ENCODE measurements at places on chromosomes 4 and X.

GRCh38 chr4:182812916-182813315, 104.3 kb downstream of the DCTD start:
- no peak for DNase-seq

GRCh38 chrX:19568422-19568821, 53.1 kb upstream of the MAP3K15 start:
- DNase-seq: no peak

DNA sequence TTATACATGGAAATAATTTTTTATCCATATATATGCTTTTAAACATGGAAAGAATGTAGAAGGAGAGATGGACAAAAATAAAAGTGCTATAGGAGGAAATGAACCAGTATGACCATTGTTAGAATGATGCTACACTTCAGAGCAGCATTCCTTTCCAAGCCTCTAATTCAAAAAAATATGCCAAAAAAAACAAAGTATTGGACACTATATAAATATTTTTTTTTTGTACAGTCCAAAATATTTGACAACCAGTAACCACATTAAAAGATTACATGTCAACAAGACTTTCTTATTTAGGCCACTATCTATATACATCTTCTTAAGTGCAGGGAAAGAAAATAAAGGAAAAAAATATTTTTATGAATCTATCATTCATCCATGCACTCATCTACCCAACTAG, 198.6 kb downstream of the LRBA start:
- DNase-seq: no peak

DNA sequence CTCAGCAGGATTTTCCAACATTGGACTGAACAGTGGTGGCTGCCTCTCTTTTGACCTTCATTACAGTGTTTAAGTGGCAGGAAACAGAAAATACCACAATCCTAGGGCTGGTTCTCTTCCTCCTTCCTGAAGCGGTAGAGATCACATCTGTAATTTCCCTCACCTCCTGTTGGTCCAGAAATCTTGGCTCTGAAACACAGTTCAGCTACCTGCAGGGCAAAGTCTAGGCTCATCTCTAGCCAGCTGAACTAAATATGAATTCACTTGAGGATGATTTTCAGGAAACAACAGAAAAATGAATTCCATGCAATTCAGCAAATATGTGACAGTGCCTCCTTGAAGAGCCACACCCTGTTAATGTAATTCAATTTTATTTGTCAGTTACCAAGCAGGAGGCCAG, 531.9 kb downstream of the INPP4B start:
- no peak for DNase-seq

DNA sequence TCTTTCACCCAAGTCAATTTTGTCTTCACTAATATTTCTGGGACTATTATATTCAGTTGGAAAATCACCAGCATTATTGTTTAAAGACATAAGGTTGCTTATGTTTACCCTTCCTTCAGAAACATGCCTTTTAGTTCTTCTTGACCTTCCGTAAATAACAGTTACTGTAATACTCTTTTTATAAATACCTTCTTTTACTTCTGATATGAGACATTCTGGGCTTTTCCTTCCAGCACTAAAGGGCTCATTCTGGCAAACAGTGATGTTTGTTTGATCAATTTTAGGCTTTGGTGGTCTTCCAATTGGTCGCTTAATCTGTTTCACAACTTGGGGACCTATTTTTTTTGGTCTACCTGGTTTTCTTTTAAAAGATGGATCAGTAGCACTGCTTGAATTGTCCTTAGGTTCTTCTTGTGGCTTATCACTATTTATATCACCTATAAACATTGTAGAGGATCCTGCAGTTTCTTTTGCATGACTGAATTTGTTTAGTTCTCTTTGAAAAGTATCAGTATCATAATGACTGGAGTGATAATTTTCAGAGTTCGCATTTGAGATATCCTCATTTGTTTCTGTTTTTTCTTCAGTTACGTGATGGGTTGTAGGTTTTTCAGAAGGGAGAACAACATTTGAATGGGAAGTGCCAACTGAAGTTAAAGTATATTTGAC, 64.8 kb downstream of the NCAPG start:
- no peak for DNase-seq

- DNase-seq: no peak
Observed at GRCh38 chrX:37993176-37993575, 13.2 kb upstream of the SYTL5 start.

GRCh38 chr4:78512357-78512920, 39.1 kb upstream of the ANXA3 start:
- no peak for DNase-seq

- no peak for DNase-seq
Observed at GRCh38 chrX:113833096-113834055, 750.5 kb upstream of the HTR2C start.

- peak; percentile 56 for DNase-seq
Observed at GRCh38 chr4:173537613-173538147, 7.7 kb upstream of the HAND2 start.

DNA sequence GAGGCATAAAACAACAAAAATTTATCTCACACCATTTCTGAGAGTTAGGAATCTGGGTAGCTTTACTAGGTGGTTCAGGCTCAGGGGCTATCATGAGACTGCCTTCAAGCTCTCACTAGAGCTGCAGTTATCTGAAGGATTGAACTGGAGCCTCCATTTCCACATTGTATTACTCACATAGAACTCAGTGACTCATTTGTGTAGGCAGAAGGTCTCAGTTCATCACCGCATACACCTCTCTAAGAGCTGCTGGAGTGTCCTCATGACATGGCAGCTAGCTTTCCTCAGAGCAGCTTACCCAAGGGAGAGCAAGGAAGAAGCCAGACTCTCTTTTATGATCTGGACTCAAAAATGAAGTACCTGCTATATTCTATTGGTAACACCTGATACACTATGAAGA, 389.2 kb downstream of the IQCM start:
- no peak for DNase-seq

DNA sequence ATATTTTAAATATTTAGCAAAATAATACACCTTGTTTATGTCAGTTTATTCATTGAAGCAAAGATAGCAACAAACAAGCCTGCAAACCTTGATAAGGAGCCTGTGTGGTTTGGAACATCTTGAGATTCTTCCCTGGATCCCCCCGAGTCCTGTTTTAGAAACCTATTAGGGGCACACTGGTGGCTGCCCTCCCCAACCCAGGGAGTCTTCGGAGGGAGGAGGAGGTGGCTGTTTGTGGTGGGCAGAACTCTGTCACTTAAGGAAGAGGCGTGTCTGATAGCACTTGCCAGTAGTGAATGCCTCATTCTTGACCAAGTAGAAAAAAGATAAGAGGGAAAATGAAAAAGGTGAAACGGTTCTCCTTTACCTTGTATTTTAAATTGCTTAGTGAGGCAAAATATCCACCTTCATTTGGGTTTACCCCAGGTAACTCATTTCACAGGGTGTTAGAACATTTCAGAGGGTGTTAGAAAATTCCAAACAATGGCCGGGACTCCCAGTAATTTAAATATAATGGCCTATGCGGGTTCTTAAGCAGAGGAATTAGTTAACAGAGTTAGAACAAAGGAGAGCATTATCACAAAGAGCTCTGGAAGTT, 10.4 kb downstream of the KIT start:
- no peak for DNase-seq

DNA sequence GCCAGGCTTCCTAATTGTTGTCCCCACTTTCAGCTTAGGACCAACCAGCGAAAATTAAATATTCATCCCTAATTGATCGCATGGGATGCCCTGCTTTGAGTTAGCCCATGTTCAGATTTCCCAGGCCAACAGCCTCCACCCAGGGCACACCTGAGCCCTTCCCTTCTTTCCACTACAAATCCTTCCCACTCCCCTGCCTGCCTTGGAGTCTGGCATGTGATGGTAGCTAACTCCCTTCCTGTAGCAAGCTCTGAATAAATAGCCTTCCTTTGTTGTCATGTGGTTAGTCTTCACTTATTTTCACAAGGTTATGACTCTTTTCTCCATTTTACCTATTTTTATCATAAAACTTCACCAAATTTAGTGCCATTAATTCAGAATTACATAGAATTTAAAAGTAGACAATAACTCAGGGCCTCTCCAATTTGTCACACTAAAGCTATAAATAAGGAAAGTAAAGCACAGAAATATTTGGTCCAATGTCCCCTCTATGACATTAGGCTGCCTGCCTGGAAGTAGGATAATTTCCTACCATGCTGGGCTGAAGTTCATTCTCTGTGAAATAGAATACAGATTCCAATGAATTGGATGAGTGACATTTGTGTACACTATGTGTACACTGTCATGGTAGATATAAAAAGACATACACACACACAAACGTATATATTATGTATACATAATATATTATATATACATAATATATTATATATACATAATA, 166.4 kb upstream of the CPEB2 start:
- no peak for DNase-seq

- DNase-seq: no peak
Observed at GRCh38 chrX:40462795-40463194, 118.0 kb upstream of the ATP6AP2 start.

DNA sequence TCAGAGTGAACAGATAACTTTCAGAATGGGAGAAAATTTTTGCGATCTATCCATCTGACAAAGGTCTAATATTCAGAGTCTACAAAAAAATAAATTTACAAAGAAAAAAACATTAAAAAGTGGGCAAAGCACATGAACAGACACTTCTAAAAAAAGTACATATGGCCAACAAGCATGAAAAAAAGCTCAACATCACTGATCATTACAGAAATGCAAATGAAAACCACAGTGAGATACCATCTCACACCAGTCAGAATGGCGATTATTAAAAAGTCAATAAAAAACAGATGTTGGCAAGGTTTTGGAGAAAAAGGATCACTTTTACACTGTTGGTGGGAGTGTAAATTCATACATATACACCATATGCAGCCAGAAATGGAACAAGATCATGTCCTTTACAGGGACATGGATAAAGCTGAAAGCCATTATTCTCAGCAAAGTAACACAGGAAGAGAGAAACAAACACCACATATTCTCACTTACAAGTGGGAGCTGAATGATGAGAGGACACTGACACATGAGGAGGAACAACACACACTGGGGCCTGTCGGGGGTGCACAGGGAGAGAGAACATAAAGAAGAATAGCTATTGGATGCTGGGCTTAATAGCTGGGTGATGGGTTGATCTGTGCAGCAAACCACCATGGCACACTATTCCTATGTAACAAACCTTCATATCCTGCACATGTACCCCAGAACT, 41.6 kb upstream of the ITM2A start:
- DNase-seq: no peak

GRCh38 chrX:47658684-47659420, at the start of gene UXT:
Gene UXT (minus strand): TSS chrX:47659180. CDS start chrX:47658927, 253 bp downstream.
- DNase-seq: peak; percentile 92

DNA sequence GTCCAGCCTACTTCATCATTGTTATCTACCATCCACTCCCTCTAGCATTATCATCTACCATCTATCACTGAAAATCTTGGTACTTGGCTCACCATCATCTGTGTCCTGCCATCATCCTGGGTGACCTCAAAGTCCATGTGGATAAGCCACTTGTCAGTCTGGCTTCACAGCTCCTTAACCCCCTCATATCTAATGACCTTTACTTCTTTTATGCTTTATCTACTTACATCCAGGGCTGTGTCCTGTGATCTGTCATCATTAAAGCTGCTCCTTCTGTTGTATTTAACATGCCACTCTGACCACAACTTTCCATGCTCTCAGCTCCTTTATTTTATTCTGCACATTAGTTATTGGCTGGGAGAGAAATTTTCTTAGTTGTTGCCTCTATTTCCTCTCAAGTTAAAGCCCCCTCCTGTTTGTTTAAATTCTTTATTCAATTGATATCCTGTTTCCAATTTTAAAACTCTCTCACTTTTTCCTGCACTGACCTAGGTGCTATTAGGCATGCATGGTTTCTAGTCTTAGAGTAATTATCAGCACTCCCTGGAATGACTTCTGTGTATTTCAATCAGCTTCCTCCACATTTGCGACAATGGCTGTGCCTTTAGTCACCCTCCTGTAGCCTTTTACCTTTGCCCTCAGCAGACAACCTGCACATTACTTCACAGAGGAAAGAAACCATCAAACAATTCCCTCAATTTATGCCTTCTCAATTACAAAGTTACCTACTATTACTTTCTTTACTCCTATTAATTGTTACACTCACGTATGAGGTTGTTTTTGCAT, 8.1 kb upstream of the FABP2 start:
- DNase-seq: no peak

DNA sequence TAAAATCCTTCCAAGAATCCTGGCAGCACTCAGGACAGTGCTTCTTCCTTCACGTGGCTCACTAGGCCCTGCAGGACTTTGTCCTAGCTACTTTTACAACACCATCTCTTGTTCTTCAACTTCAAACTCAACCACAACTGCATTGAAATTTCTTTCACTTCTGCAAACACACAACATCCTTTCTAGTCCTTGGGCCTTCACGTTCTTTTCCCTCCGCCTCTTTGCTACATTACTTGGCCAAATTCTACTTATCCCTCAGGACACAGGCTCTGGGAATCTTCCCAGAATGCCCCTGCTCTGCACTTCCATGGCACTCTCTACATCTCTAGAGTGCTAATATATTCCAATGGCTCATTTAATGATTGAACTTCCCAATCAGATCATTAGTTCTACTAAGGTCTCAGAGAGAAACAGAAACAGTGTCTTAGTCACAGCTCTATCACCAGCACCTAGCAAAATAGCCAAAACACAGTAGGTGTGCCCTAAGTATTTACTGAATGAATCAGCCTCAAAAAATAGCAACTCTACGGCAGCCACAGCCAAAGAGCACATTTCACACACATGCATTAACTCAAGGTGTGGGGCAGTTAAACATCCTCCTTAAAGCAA, 73.3 kb downstream of the MANBA start:
- no peak for DNase-seq

- no peak for DNase-seq
Observed at GRCh38 chr4:120864969-120865368, 57.6 kb downstream of the PRDM5 start.

GRCh38 chr4:83128240-83128929, 13.9 kb upstream of the PLAC8 start:
- DNase-seq: no peak

DNA sequence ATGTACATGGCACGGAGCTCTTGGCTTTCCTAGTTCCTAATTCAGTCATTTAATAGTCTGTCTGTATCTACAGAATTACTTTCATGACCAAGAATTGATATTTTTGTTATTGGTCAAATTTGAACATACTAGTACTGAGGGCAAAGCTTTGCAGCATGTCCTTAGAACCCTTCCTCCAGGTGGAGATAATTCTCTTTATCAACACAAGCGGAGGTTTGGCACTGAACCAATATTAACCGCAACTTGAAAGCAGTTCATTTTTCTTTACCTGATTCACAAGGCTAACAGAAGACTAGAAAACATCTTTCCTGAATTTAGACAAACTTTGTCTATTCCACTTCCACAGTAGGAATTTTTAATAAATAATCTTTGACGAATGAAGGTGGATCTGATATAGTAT, 73.8 kb downstream of the TACR3 start:
- no peak for DNase-seq

DNA sequence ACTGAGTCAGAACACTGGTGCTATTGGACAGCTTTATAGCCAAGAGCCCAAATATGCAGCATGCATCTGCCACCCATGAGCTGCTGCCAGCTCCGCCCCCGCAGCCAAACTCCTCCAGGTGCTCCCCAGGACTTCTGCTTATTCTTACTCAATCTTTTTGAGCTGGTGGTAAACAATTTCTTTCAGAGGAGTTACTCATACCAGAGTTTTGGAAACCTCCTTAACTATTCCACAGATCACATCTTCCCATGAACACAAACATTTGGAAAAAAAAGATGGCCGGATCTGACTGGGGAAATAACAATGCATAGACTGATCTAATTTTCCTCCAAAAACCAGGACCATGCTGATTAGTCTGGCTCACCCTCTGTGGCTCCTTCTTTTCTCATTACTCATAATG, 399.9 kb downstream of the GPM6A start:
- no peak for DNase-seq

Measured in right forelimb (tissue), 1 donor.